Heart left ventricle (tissue), 16 donors: ENCODE measurements at places on chromosomes 11 and 22.

GRCh38 chr11:47288066-47288465 is 18.1 kb downstream of the MADD start:
- DNase-seq = no peak

GRCh38 chr22:44931077-44931540 is 78.7 kb downstream of the PHF21B start:
- DNase-seq = peak; percentile 82

DNA sequence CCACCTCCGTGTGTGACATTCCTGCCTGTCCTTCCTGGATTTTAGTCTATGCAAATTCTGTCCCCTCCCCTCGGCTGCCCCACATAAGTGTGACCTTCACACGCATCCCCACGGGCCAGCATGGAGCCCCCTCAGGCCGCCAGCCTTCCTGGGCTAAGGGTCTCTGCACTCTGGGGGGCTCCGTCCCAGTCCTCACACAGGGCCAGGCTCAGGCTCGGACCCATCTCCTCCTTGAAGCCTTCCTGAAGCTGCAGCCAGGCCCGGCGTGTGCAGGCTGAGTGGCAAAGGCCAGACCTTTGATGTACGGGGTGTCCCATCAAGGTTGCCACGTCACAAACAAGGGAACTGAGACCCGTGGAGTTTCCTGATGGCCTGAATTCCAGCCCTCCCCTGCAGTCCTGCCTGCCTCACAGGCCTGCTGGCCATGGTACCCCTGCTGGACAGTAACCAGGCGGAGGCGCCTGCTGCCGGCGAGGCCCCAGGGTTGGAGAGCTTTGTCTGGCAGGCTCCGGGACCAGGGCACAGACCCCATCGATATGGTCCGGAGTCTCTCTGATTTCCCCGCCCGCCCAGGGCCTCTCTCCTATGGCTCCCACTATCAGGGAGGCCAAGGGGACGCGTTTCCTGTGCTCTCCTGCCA is 791.7 kb downstream of the BRD1 start:
- DNase-seq = no peak

- DNase-seq = no peak
These were observed 119.9 kb downstream of the MIAT start for GRCh38 chr22:26777156-26777801.

DNA sequence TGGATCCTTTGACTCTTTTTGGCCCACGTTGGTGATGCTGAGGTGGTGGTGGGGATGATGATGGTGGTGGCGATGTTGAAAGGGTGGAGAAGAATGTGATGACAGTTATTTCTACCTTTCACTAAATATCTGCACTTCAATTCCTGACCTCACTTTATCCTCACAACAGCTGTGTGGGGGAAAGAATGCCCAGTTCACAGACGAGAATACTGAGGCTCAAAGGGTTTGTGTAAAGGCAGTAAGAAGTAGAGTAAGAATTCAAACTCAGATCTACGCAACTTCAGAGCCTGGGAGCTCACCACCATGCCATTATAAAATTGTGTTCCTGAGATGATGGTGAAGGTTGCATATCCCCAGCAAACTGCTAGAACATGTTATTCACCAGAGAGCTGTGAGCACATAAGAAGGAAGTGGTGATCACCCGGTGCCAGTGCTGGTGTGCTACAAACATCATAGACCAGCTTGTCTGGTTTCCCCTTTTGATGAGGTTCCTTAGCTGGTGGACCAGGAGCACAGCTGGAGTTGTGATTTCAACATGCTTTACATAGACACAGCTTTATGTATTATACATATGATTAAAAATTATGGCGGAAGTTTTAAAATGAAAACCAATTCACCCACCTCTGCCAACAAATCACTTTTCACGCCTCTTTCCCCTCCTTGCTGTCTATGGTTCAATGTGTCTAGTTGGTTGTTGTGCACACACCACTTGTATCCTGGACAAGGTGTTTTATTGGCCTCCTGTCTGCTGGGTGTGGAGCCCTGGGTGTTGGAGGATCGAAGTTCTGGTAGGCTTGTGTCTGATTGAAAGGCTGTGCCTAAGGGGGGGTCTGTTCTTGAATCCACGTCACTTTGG is 6.2 kb downstream of the ST14 start:
- no peak for DNase-seq

- no peak for DNase-seq
These were observed 91.0 kb upstream of the ARHGAP32 start for GRCh38 chr11:129283141-129283540.

DNA sequence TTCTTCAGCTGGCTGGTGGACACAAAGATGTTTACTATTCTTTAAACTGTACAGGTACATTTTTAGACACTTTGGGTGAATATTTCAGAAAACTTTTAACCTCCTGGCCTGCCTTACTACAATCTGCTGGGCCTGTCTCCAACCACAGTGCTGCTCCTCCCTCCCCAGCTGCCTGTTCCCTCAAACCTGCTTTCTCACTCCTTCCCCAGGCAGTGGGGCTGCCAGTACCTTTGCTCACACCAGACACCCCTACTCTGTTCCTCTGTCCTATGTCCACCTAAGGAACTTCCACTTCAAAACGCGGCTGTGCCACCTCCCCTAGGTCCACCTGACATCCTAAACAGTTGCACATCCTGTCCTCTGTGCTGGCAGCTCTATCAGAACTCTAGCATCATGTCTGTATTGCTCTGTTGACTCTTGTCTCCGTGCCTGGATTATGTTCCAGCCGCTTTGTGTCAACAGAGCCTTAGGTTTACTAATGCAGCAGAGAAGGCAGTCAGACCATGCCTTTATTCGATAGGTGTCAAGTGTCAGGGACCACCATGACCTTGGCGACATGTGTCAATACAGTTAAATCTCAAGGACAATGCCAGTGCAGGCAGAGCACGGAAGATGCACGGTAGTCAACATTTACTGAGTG is 13.4 kb downstream of the ZP1 start:
- no peak for DNase-seq

DNA sequence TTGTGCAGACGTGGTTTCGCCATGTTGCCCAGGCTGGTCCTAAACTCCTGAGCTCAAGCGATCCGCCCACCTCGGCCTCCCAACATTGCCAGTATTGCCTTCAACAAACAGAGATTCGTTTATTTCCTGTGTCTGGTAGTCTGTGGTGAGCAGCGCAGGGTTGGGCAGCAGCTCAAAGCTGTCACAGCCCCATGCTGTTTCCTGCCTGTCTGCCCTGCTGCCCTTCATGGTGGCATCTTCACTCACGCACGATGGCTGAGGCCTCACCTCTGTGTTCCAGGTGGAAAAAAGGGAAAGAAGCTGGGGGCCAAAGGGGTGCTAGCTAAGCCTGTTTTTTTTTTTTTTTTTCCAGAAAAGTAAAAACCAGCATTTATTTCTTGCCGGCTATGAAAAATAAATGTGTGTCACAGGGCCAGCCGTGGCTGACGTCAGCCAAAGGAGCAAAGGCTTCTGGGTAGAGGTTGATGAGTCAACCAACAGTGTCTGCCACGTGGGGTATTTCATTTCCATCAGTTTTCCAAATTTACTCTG is 28.8 kb downstream of the TBC1D22A start:
- DNase-seq = peak; percentile 47

DNA sequence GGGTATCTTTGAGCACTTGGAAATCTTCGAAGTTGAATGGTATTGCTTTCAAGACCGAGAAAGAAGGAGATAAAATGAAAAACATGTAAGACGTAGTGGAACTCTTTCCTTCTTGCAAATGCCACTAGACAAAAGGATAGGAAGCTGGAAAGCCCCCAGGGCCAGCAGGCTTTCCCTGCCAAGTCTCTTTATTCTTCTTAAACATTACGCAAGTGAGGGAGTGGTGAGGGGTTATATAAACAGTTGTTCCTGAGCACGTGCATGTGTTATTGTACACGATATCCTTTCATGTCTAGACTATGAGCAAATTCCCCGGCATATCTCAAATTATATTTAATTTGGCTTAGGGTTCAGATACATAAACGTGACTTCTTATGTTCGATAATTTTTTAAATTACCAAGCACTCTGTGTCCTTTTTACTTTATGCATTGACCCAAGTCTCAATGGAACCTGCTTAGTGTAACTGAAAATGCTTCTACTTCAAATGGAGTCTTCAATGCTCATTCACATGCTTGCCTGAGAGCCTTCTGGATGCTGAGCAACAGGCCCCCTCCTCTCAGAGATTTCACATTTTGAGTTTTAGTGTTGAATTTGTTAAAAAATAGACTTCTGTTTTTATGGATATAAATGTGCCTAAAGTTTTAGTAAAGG is 59.0 kb downstream of the PPP2R1B start:
- DNase-seq = peak; percentile 58

- no peak for DNase-seq
These were observed 630.7 kb downstream of the TBC1D22A start for GRCh38 chr22:47393191-47393590.

GRCh38 chr11:23789200-23789853 is 707.5 kb upstream of the LUZP2 start:
- no peak for DNase-seq

DNA sequence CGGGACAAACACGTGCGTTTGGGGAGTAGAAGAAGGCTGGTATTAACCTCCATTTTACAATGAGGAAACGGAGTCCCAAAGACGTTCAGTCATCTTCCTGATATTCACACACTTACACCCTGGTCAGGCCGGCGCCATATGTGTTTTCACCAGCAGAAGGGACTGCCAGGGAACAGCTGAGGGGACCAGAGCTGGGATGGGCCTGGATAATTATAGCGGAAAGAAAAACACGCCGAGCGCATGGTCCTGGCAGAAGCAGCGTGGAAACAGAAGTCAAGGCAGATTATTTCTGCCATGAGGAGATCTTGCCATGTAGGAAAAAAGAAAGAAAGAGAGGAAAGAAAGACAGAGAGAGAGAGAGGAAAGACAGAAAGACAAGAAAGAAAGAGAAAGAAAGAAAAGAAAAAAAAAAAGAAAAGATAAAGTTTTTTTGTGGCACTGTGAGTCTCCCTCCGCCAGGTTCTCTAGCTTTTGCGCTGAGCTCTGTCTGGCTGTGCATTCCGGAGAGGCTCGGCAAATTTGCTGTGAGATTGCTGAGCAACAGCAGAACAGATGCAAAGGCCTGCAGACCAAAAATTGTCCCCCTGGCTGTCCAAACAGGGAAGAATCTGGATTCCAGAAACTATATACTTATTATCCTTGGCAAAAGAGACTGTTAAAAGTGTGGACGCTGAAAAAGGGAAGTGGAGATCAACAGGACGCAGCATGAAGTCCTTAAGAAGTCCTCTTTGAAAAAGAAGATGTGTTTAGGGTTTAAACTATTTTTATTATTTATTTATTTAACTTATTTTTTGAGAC is 1.3 kb upstream of the UCP2 start:
- no peak for DNase-seq

GRCh38 chr11:10568486-10568941 is at the start of gene LYVE1:
TSS of gene LYVE1 (minus strand) at chr11:10568665. CDS start at chr11:10568532, 133 bp downstream.
- peak; percentile 49 for DNase-seq

GRCh38 chr11:40732132-40732531 is 727.3 kb downstream of the LRRC4C start:
- DNase-seq = no peak

DNA sequence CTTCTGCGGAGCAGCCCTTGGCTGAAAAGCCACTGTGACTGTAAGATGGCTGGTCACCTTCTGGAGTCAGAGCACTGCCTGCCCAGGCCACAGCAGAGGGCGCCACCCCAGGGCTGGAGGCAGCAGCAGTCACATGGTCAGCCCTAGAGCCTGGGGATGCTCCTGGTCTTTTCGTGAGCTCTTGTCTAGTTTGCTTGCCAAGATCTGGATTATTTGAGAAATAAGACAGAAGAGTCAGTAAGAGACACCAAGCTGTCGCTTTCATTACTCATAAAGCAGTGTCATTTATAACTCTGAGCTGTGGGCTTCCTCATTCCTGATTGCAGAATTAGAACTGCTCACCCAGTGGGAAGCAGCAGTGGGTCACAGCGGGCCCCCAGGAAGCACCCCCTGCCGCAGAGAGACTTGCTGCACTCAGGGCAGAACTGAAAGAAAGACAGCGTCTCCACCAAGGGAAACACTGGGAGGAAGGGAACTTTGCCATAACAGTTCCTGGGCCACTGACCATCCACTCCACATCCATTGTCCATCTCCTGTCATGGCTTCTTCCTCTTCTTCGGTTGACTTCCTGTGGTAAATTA is 56.7 kb downstream of the PPP6R2 start:
- DNase-seq = peak; percentile 68

DNA sequence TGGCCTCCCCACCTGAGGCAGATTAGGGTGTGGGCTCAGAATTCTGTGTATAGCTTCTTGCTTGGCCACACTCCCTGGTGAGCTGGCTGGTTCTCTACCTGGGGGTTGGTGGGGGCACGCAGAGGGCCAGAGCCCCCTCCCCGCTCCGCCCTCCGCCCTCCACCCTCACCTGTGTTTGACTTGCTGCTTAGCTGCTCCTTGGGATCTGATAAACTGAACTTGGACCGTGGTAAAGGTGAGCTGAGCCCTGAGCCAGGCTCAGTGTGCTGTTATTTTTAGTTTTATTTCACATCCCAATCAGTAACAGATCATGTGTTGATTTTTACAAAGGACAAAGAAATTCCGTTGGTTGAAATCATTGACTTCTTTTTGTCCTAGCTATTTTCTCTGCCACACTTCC is 2.0 kb downstream of the OVOL1 start:
- no peak for DNase-seq

DNA sequence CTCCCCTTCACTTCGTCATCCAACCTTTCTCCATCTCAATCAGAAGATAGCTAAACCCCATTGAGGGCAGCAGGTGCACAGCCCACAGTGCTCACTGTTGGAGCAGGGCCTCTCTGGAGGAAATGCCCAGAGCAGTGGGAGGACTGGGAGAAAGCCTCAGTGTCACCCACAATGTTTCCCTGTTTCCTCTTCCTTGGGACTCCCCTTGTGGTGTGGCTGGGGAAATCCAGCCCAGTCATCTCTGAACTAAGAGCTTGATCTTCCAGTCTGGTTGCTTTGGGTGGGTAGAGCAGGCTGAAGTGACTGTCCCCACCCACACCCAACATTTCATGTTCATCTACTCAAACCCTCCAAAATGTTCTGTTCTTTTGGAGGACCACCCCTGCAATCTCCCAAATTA is 29.8 kb upstream of the EED start:
- DNase-seq = no peak

DNA sequence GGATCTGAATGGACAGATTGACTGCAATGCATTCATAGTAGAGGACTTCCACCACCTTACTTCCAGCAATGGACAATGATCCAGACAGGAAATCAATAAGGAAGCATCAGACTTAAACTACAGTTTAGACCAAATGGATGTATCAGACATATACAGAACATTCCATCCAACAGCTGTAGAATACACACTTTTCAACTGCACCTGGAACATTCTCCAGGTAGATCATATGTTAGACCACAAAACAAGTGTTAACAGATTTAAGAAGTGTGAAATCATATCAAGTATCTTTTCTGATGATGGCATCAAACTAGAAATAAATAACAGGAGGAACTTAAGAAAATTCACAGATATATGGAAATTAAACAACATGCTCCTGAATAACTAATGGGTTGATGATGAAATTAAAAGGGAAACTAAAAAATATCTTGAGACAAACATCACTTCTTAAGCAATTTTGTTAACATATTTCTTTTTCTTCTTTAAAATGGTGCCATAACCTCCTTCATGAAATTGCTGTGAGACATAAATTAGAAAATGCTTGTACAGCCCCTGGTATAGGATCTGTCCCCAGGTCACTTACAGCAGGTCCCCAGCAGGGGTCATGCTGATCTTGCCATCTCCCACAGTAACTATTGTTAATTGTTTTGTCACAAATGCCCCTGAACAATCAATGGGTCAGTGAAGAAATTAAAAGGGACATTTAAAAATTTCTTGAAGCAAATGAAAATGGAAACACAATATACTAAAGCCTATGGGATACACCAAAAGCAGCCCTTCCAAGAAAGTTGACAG is 100.0 kb upstream of the OR4B1 start:
- no peak for DNase-seq
